Stimulated activated CD4-positive, alpha-beta T cell treated with anti-CD3 and anti-CD28 coated beads, Interleukin-4, amount 100 ng/mL, for 1 hour (primary cell): ENCODE measurements at places on chromosomes 7 and 10.

- DNase-seq = no peak
Observed at GRCh38 chr7:24133691-24134090, 150.3 kb upstream of the NPY start.

DNA sequence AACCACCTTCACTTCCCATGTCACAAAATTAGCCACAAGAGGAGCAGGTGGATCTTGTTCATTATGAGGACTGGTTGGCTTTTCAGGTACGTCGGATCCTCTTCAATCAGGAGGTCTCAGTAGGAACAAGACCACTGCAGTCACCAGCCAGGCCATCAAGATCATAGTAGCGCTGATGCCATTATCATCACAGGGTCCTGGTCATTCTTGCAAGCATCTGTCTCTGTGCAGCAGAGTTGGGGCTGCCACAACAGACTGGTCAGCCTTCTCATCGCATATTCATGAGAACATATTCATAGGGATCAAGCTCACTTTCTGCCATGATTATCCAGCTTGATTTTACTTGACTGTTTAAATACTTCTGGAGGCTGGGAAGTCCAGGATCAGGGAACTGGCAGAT is 67.1 kb downstream of the ADCYAP1R1 start:
- DNase-seq = no peak

DNA sequence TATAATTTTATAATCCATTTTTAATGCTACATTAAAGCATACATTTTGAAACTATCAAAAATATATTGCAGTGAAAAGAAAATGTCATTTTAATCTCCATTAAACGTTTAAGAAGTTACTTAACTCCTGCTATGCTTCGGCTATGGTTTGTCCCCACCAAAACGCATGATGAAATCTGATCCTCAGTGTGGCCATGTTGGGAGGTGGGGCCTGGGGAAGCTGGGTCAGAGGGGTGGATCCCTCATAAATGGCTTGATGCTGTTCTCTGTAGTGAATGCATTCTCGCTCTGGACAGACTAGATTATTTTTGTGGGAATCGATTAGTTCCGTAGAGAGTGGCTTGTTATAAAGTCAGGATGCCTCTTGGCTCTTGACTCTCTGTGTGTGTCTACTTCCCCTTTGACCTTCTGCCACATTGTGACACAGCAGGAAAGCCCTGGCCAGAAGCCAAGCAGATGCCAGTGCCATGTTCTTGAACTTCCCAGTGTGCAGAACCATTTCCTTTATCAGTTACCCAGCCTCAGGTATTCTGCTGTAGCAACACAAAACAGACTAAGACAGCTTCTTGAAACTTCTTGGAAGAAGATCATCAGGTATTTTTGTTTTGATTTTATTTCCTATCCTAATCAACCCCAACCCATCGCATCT is 77.8 kb downstream of the TCERG1L start:
- DNase-seq = no peak

DNA sequence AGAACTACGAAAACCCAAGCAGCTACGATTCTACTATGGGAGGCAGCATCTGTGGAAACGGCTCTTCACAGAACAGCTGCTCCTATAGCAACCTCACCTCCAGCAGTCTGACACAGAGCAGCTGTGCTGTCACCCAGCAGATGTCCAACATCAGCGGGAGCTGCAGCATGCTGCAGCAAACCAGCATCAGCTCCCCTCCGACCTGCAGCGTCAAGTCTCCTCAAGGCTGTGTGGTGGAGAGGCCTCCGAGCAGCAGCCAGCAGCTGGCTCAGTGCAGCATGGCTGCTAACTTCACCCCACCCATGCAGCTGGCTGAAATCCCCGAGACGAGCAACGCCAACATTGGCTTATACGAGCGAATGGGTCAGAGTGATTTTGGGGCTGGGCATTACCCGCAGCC is 81.6 kb upstream of the SAMD8 start:
- DNase-seq = no peak

DNA sequence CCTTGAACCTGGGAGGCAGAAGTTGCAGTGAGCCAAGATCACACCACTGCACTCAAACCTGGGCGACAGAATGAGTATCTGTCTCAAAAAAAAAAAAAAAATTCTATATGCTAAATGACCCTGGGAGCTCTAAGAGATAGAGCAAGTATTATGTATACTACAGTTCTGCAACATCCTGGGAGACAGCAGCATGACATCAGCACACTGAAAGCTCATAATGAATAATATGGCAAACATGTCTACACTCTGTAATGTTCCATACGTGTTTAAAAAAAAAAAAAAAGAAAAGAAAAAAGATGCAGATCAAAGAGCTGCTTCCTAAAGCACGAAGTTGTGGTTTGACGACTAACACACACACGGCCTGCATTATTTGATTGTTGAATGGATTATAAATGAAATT is 72.5 kb downstream of the CUL2 start:
- DNase-seq = no peak

DNA sequence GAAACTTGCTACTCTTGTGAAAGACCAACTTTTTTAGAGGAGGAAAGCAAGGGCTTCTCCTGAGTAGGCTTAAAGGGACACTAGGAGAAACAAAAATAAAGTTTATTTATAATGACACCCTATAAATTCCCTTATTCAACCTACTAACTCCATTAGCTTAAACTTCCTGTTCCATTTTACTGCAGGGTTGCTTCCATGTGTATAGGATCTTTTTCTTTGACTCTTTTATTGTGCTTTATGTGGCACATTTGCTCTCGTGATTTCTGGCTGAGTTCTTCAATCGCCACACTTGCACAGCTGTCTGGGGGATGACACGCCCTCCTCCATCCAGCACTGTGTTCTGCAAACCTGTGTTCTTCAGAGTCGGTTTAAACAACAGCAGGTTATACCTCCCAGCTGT is 225.7 kb upstream of the NPVF start:
- no peak for DNase-seq

DNA sequence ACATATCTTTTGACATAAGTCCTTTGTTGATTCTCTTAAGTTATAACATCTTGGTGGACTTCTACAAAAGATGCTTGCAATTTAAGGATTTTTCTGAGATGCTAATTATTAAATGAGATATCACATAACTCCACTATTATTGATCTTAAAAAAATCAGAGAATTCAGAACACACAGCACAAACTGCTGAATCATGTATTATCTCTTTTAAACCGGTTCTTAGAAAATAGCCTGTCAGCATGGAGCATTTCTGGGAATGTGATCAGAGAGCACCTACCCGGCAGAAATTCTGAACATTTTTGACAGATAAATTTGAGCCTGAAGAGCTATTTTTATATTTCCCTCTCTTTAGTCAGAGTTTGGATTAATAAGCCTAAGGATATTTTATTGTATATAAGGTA is 50.2 kb upstream of the PCLO start:
- no peak for DNase-seq

DNA sequence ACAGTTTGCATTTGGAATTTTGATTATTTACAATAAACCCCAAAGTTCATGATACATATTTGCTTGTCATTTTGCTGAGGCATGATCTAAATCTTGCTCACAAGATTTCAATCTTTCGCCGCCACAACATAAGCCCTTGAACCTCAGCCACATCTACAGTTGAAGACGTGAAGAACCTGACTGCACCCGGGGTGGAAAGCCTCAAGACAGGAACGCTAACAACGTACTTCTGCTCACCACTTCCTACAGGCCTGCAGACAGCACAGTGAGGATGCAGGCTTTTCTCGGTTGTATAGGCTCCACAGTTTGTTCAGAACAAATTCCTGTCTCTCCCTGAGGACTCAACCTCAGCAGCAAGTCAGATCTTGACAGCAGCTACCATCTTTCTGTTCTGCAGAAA is 393.8 kb upstream of the PRKCQ start:
- DNase-seq = no peak

DNA sequence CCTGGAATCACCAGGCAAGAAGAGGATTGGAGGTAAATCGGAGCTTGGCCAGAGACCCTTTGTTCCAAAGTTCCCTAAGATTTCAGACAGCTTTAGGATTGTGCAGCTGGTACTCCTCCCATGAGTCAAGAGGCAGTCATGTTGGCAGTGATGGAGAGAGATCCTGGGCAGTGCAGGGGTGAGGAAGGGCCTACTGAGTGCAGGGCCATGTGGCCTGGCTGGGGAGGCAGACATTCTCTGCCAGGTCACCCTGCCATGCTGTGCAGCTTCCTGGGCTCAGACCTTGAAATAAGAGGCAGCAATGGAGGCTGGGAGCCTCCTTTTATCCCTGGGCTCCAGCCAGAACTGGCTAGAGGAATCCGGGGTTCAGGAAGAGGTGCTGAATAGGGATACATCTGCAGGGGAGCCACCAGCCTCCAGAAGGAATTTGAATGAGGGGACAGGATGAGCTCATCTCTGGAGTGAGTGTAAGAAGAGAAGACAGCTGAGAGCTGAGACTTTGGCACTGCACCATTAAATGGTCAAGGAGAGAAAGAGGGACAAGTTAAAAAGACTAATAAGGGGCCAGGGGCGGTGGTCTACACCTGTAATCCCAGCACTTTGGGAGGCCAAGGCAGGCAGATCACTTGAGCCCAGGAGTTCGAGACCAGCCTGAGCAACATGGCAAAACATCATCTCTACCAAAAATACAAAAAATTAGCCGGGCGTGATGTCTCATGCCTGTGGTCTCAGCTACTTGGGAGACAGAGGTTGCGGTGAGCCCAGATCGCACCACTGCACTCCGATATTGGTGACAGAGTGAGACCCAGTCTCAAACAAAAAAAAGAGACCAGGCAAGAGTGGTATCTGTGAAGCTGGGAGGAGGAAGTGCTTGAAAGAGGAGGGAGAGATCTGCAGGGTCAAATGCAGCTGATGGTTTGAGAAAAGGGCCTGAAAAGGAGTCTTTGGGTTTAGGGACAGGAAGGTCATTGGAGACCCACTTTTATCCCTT is 12.0 kb downstream of the SFTPD start:
- no peak for DNase-seq

GRCh38 chr7:23216021-23216420 is 30.6 kb upstream of the GPNMB start:
- DNase-seq = no peak

- no peak for DNase-seq
Observed at GRCh38 chr7:152128252-152128651, 102.8 kb downstream of the GALNT11 start.

DNA sequence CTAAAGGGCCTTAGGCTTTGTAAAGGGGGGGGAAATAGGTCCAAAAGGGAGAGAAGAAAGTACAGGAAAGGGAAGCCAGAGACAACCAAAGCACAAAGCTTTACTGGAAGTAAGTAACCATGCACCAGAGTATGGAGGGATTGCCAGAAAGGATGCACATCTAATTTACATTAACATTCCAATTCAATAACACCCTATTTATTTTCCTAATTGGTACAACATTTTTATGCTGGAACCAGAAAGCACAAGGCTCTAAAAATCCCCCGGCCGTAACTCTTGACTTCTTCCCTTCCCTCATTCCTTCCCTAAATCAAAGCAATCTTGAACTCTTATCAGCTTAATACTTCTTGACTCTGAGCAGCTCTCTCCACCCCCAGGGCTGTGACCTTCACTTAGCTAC is 400.0 kb upstream of the CELF2 start:
- DNase-seq = no peak

GRCh38 chr7:105261689-105262088 is 127.0 kb downstream of the SRPK2 start:
- DNase-seq = no peak

- no peak for DNase-seq
Observed at GRCh38 chr7:148419856-148420832, 170.4 kb upstream of the C7orf33 start.

GRCh38 chr10:58771863-58772262 is 259.2 kb downstream of the BICC1 start:
- no peak for DNase-seq

DNA sequence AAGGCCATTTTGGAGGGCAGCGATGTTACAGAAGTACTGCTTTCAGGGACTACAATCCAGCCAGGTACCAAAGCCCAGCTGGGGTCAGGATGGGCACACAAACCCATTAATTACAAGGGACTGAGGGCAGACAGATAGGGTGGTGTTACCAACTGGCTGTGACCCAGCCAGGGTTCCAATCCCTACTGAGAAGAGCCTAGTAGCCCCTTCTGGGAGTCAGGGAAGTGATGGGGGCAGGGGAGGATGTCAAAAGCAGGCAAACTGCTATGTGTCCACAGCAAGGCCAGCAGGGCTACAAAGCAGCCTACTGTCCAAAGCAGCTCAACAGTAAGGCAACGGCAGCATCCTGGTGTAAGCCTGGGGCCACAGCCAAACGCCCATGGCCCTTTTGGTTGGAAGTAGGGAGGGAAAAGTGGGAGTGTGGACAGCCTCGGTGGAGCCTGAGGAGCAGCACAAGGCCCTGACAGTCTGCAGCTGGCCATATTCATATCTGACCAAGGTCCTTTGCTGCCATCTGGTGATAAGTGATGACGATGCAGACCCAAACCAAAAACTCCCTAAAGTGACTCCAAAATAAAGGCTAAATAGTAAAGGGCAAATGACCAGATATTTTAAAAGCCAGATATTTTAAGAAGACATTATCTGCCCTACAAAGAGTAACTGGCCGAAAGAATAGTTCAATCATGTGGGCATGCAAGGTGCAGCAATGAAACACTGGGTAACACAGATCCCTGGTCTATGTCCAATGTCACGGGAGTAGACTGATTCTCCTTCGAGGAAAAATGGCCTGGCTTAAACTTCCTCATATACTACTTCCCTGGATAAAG is 56.9 kb downstream of the XPNPEP1 start:
- DNase-seq = no peak

DNA sequence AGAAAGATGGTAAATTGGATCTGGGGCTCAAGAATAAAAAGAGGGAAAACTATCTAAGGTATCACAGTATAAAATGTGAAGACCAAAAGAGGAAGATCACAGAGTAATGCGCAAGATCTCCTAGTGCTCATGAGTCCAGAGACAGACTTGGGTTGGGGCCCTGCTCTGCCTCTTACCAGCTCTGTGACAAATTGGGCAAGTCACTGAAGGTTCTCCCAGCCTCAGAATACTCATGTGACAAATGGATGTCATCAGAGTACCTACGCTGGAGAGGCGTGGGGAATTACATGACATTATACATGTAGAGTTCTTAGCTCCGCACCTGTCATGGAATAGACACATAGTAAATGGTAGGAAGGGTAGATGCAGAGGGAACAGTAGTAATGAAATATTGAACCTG is 124.4 kb downstream of the DOCK4 start:
- no peak for DNase-seq

DNA sequence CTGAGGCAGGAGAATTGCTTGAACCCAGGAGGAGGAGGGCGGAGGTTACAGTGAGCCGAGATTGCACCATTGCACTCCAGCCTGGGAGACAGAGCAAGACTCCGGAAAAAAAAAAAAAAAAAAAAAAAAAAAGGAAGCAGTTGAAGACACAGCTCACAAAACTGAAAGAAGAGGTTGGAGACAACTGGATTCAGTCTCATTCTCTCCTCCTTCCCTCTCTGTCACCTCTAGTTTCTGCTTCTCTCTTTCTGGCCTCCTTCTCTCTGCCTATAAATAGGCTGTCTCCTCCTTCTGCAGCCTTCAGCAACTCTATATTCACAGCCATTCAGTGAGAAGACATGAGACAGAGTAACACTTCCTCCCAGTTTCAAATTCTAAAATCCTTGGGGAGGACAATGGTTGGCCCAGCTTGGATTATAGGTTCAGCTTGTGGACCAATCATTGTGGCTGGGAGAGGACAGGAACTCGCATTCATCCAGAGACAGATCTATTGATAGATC is 125.6 kb upstream of the HABP2 start:
- no peak for DNase-seq
